ENCODE measurements at places on chromosomes 1 and 21.

GRCh38 chr1:66927528-66927927, 2.7 kb downstream of the MIER1 start:
- no peak for DNase-seq

GRCh38 chr1:24077278-24077978, 34.5 kb downstream of the MYOM3 start:
- DNase-seq = no peak

DNA sequence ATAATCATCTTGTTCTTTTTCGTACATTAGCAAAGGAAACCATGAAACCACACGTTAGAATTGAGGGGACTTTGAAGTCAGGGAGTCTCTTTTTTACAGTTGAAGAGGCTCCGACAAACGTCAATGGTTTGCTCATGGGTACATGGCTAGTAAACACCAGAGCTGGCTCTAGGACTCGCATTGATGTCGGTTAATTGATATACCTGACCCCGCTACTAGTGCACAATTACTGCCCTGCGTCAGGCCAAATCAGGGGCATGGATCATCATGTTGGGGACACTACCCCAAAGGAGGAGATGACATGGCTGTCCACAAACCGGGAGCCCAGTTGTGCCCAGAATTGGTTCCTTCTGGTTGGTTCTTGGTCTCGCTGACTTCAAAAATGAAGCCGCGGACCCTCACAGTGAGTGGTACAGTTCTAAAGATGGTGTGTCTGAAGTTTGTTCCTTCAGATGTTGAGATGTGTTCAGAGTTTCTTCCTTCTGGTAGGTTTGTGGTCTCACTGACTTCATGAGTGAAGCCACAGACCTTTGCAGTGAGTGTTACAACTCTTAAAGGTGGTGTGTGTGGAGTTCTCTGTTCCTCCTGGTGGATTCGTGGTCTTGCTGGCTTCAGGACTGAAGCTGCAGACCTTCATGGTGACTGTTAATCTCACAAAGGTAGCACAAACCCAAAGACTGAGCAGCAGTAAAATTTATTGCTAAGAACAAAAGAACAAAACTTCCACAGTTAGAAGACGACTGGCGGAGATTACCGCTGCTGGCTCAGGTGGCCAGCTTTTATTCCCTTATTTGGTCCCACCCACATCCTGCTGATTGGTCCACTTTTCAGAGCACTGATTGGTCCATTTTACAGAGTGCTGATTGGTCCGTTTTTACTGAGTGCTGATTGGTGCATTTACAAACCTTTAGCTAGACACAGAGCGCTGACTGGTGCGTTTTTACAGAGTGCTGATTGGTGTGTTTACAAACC, 126.9 kb upstream of the ERRFI1 start:
- DNase-seq = no peak

DNA sequence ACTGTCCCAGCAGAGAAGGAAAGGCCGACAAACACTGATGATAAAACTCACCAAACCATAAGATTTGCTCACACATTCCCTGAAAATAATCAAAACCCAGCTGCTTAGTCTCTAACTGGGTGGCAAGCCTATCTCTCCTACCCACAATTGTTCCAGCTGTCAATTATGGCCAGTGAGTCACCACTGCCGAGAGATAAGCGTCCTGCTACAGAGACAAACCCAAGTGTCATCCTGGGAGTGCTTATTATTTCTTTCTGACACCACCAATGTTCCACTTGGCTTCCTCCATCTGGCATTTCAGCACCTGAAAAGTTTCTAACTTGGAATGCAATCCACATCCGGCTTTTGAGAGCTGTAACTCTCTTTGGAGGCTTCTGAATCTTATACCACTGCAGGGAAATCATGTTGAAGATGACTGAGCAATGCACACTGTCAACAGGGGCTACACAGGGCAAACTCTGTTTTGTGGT, 51.5 kb upstream of the VAV3 start:
- no peak for DNase-seq

- no peak for DNase-seq
Observed at GRCh38 chr1:25526753-25527152, 16.7 kb upstream of the LDLRAP1 start.

Data from B cell (primary cell).